ENCODE measurements at places on chromosomes 3 and 15.

- no peak for DNase-seq
Observed at GRCh38 chr3:128296469-128297251, 143.4 kb downstream of the EEFSEC start.

DNA sequence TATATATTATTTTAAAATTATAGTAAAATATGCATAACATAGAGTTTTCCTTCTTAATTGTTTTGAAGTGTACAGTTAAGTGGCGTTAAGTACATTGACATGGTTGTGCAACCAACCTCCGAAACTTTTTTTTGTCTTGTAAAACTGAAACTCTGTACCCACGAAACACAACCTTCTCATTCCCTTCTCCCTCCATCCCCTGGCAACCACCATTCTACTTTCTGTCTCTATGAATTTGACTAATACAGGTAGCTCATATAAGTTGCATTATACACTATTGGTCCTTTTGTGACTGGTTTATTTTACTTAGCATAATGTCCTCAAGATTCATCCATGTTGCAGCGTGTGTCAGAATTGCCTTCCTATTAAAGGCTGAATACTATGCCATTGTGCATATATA, 179.4 kb downstream of the SATB1 start:
- DNase-seq = no peak

GRCh38 chr3:183796372-183796771, 29.0 kb downstream of the MAP6D1 start:
- DNase-seq = no peak

DNA sequence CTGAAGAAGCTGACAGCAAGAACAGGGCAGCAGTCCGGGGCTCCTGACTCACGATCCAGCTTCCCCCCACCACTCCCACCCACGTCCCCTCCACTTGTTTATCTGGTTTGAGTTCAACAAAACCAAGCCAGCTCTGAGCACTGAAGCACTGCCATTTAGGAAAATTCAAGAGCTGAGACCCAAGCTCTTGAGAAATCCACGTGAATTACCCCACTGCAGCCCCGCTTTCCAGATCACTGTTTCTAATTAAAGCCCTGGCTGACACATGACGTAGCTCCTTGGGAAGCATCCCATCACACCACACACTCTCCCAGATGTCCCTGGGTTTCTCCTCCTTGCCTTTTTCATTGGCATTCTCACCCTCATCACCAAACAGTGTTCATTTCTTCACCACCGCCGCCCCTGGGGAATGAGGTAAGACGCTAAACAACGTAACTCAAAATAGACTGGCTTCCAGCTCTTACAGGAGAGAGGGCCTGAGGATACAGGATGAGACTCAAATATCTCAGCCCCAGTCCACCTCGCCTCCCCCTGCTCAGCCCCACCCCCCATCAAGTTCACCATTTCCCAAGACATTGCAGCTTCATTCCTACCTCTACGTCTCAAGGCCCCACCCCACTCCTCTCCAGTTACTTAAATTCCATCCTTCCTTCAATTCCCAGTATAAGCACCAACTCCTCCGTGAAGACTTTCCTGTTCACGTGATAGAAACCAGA, 95.4 kb downstream of the SRGAP3 start:
- no peak for DNase-seq

- no peak for DNase-seq
Observed at GRCh38 chr15:99931703-99932603, 198.7 kb upstream of the LYSMD4 start.

DNA sequence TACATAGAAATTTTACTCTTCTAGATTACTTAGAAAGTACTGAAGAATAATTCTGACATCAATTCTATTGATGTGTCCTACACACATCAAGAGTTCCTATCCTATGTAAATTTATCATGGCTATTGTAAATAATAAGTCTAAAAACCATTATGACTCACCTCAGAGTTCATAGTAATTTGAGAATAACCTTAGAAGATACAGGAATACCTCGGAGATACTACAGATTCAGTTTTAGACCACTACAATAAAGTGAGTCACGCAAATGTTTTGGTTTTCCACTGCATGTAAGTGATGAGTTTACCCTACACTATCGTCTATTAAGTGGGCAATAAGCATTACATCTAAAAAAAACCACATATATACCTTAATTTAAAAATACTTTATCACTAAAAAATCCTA, 74.8 kb downstream of the NR1I2 start:
- no peak for DNase-seq

GRCh38 chr3:114323546-114324254, 29.9 kb downstream of the TIGIT start:
- no peak for DNase-seq

DNA sequence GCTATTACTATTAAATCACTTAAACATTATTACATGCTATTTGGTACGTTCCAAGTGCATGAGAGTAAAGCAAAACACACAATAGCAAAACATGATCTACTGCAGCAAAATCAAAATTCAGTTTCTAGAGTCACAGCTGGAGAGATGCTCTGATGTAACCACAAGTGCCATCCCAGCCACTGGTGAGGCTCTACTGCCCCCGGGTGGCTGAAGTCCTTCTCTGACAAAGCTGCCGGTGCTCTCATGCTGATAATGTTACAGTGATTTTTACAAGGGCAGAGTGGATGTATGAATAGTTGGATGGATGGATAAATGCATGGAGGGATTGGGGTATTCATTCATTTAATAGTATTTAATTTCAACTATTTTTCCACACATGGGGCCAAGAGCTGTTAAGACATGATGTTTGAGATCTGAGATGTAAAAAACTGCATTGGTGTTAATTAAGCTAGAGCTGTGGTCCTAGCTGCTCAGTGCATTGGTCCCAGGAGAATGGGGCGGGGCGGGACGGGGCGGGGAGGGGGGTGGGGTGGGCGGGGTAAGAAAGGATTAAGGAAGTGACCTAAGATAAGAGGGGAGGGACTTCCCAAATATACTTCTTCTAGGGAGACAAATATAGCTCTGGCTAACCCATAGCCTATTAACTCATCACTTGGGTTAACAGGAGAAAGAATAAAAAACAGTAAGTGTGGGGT, 5.3 kb upstream of the SPESP1 start:
- DNase-seq = peak; percentile 54

DNA sequence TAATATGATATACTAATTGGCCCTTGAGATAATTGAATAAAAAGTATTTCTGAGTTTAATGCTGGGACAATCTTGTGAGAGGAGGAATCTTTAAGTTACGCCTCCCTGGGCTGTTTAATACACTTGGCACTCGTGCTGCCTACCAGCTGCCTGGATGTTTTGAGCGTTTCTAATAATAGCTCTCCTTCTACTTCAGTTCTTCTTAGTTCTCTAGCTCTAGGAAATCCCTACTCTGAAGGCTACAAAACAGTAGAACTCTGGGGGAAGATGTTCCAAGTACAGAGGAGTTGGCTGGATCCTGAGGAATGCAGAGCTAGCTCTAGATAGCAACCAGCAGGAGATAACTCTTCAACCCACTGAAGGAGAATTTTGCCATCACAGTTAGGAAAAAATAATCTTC, 3.5 kb downstream of the NAALADL2 start:
- no peak for DNase-seq

DNA sequence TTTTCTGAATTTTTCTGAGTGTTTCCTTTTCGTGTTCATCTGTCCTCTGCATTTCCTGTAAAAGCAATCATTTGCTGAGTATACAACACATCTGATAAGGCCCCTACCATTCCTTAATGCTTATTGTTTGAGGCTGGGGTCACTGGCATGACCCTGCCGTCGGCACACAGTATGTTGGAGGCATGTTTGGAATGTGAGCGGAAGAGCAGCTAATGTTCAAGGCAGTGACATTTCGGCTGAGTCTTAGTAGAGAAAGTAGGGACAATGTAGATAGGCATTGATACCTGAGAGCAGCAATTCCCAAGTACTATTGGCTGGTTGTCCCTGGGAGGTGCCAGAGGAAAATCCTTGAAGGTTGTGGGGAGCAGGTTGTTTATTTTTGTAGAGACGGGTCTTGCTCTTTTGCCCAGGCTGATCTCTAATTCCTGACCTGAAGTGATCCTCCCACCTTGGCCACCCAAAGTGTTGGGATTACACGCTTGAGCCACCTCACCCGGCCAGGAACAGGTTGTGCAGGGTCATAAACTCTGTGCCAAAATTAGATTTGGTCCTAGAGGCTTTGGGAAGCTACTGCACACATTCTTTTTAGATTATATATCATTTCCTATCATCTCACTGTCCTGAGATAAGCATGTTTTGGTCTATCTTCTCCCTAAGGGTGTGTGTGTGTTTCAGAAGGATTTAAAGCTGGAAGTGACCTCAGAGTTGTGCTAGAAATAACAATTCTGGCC, 13.5 kb downstream of the PTPN23 start:
- DNase-seq = no peak

- DNase-seq = no peak
Observed at GRCh38 chr15:78156653-78157052, 7.5 kb downstream of the IDH3A start.

DNA sequence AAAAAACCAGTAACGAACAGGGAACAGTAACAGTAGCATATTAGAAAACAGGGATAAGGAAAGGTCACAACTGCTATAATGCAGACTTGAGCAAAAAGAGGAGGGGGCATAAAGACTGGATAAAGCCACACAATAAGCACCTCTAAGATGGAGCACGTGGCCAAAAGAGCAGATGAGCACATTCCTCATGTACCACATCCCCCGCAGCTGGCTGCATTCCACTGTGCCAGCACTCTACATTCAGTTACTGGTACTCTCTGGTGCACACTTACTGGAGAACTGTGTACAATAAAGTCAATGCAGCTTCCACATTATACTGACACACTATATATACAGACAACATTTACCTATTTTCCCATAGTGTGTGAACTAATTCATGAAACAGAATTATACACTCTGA, 64.7 kb downstream of the UBE3A start:
- no peak for DNase-seq

DNA sequence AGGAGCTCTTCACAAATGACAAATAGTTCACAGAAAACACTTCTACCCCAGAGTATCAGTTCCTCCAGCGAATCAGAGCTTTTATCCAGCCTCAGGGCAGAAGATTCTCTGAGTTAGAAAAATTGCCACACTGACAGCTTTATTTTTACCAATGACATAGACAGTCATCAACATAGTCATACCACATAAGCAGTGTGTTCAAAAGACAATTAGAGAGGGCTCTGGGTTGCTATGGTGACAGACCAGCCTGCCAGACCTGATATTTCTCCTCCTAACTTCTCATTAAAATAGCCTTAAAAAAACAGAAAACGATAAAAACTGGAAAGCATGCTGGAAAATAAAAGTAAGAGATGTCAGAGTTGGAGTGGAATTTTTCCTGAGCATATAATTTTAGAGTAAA, 45.9 kb upstream of the COL6A5 start:
- DNase-seq = no peak

Data from stimulated activated CD4-positive, alpha-beta T cell treated with anti-CD3 and anti-CD28 coated beads, Interleukin-15, amount 100 ng/mL, for 1 hour (primary cell).